ENCODE measurements at places on chromosomes 11 and 22. TPM values are rescaled to one million over a fixed set of nuclear protein-coding genes. Genes with fewer than 3 reads are reported as not detected.

GRCh38 chr11:111982019-111982464 is 43.2 kb upstream of the DLAT start:
- peak overlapping the region; percentile 77 for H3K27ac ChIP-seq
- peak; percentile 63 for DNase-seq
- H3K4me1 ChIP-seq = peaks cover 16% of the 10 kb centered on the region
- peaks cover 4% of the 10 kb centered on the region for H3K27me3 ChIP-seq
- no peaks in the 10 kb centered on the region for H3K36me3 ChIP-seq

DNA sequence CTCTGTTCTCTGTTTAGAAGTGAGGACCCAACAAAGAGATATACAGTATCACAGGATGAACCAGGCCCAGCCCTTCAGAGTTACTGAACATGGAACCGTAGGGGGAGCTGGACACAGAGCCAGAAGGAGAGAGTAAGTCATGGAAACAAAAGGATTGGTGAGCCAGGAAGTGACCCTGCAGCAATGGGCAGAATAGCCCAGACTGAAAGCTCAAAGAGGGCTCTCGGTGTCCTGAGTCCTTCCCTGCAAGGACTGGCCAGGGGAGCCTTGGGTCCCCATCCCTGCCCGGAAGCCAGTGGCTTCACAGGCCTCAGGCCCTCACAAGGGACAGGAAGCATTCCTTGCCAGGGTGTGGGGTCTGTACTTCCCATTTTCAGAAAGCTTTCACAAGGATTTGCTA is 150.6 kb downstream of the SPATA19 start:
- no peaks in the 10 kb centered on the region for H3K4me1 ChIP-seq
- peaks cover 3% of the 10 kb centered on the region for H3K27me3 ChIP-seq
- no peaks in the 10 kb centered on the region for H3K36me3 ChIP-seq
- H3K4me3 ChIP-seq = no peak overlapping the region
- DNase-seq = no peak

GRCh38 chr11:122202951-122203456 is 87.0 kb upstream of the BLID start:
- H3K4me1 ChIP-seq = peaks cover 7% of the 10 kb centered on the region
- H3K4me3 ChIP-seq = no peak overlapping the region
- no peaks in the 10 kb centered on the region for H3K36me3 ChIP-seq
- peak; percentile 79 for DNase-seq

- H3K4me3 ChIP-seq = peak within 1 kb of the TSS; percentile 15
- DNase-seq = peak; percentile 49
- peaks cover 2% of the 10 kb centered on the region for H3K4me1 ChIP-seq
- H3K27ac ChIP-seq = no peak within 1 kb of the TSS
- no peaks in the 10 kb centered on the region for H3K36me3 ChIP-seq
- peaks cover 5% of the 10 kb centered on the region for H3K27me3 ChIP-seq
These were observed at the start of gene PLA2G3 for GRCh38 chr22:31139866-31140716. Gene PLA2G3 (minus strand): TSS chr22:31140508. CDS start chr22:31140354, 154 bp downstream.

DNA sequence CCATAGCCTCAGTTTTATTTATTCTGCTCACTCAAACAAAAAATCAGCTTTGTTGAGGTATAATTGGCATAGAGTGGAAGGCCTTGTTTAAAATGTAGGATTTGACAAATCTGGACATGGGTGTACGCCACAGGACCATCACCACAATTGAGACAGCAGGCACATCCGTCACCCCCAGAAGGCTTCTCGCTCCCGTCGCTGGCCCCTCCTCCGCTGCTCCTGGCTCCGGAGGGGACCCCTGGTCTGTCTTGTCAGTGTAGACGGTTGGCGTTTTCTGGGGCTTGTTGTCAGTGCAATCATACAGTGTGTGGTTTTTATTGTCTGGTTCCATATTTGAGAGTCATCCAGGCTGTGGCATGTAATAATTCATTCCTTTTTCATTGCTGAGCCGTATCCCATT is 97.6 kb downstream of the KCNQ1 start:
- peaks cover 5% of the 10 kb centered on the region for H3K27me3 ChIP-seq
- H3K27ac ChIP-seq = no peak overlapping the region
- H3K4me3 ChIP-seq = no peak overlapping the region
- peaks cover 5% of the 10 kb centered on the region for H3K4me1 ChIP-seq

GRCh38 chr22:39537975-39538374 is 5.4 kb upstream of the RPS19BP1 start:
- H3K27me3 ChIP-seq = peaks cover 3% of the 10 kb centered on the region
- H3K27ac ChIP-seq = no peak overlapping the region
- DNase-seq = no peak
- no peak overlapping the region for H3K4me3 ChIP-seq

DNA sequence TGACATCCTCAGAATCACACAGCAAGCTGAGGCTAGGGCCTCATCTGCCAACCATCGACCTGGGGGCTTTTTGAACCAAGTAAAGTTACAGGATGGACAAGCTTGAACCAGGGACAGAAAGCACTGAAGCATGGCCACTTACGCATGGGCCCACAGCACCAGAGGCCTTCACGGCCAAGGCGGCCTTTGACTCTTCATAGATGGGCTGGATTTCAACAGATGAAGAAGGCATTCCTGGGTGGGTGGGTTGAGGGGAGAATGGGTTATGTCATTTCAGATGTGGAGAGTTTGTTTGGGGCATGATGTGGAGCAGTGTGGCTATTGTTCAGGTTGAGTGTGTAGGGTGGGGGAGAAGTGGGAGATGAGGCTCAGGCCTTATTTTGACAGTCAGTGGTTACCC is 60.2 kb downstream of the LRRC32 start:
- H3K27me3 ChIP-seq = peaks cover 8% of the 10 kb centered on the region
- H3K27ac ChIP-seq = peak overlapping the region; percentile 85
- H3K4me3 ChIP-seq = no peak overlapping the region
- no peak for DNase-seq
- H3K36me3 ChIP-seq = peaks cover 14% of the 10 kb centered on the region
- H3K4me1 ChIP-seq = peaks cover 38% of the 10 kb centered on the region

DNA sequence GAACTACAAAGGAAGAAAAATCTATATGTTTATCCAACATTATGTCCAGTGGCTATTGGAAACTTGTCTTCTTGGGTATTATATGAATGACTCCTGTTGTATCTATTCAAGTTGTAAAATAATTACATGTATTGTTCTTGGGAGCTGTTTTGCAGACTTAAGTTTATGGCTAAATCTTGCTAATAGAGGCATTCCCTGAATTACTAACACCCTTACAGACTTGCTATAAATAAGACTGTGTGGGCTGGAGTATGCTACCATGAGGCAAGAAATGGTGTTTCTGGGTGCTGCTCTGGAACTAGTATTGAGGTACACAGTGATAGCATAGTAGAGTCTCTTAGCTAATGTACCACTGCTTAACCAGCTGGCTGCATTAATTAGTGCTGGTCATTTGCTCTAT is 155.1 kb downstream of the HIPK3 start:
- no peak overlapping the region for H3K4me3 ChIP-seq
- H3K27ac ChIP-seq = no peak overlapping the region
- H3K36me3 ChIP-seq = no peaks in the 10 kb centered on the region
- DNase-seq = no peak

DNA sequence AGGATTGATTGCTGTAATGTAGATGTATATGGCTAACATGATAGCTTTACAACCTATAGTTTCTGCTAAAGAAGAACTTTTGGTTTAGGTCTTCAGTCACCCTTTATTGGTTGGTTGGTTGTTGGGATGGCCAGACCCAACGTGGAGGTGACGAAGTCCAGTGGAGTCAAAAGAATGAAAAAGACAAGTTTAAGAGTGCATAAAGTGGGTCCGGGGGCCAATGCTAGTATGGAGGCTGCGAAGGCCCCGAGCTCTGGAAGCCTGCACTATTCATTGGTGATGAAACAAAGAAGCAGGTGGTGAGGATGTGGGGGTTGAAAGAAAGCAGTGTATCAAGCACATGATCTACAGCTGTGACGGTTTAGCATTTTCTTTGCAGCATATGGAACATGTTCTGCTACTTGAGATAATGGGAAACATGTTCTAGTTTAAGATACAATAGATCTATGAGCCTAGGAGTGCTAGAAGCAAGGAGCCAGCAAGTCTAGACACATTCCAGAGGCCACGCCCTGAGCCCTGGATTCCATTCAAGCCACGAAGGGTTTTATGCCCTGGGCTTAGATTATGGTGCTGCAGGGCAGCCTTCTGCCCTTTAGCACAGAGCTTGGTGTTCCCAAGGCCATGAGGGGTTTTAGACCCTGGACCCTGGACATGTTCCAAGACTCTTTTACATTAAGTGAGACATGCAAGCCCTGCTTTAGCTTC is 6.3 kb downstream of the TCP11L1 start:
- H3K36me3 ChIP-seq = peaks cover 5% of the 10 kb centered on the region
- H3K27me3 ChIP-seq = peaks cover 2% of the 10 kb centered on the region
- no peak overlapping the region for H3K27ac ChIP-seq
- peaks cover 4% of the 10 kb centered on the region for H3K4me1 ChIP-seq
- DNase-seq = no peak

DNA sequence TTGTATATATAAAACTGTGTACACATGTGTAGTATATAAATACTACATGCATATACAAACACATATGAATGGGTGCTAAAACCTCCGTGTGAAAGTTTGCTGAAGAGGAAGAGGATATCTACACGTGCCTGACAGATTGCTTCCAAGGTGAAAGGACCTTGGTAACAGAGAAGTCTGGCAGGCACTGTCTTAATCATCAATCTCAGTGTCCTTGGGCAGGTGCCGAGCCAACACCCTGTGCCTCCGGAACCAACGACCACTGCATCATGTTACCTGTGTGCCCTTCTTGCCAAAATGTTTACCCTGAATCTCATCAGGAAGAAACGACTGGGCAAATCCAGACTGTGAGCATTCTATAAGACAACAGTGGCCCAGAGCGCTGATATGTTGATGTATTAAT is 15.0 kb downstream of the NAP1L4 start:
- no peaks in the 10 kb centered on the region for H3K36me3 ChIP-seq
- H3K27ac ChIP-seq = peak overlapping the region; percentile 14
- no peak overlapping the region for H3K4me3 ChIP-seq
- DNase-seq = no peak
- H3K27me3 ChIP-seq = peaks cover 2% of the 10 kb centered on the region
- H3K4me1 ChIP-seq = peaks cover 3% of the 10 kb centered on the region

DNA sequence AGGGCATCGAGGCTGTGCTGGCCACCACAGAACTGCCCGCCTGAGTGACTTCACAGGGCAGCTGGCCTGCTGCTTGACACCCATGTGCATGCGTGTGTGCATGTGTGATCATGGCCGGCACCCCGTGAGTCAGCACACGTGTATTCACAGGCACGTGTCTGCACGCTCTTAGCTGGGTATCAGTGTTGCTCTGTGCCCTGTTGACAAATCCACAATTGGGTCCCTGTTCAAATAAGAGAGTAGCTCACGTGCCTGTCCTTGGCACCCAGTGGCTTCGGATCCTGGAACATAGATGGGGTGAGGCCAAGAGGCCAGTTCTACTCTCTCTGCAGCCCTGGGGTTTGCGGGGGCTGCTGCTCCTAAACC is 14.0 kb downstream of the B3GAT1 start:
- peaks cover 11% of the 10 kb centered on the region for H3K36me3 ChIP-seq
- H3K4me1 ChIP-seq = peaks cover 46% of the 10 kb centered on the region
- H3K27ac ChIP-seq = no peak overlapping the region
- peak overlapping the region; percentile 38 for H3K4me3 ChIP-seq
- no peak for DNase-seq

GRCh38 chr11:5267033-5267563 is 2.6 kb downstream of the HBE1 start:
- no peak overlapping the region for H3K27ac ChIP-seq
- no peaks in the 10 kb centered on the region for H3K36me3 ChIP-seq
- H3K4me3 ChIP-seq = no peak overlapping the region
- no peaks in the 10 kb centered on the region for H3K27me3 ChIP-seq

DNA sequence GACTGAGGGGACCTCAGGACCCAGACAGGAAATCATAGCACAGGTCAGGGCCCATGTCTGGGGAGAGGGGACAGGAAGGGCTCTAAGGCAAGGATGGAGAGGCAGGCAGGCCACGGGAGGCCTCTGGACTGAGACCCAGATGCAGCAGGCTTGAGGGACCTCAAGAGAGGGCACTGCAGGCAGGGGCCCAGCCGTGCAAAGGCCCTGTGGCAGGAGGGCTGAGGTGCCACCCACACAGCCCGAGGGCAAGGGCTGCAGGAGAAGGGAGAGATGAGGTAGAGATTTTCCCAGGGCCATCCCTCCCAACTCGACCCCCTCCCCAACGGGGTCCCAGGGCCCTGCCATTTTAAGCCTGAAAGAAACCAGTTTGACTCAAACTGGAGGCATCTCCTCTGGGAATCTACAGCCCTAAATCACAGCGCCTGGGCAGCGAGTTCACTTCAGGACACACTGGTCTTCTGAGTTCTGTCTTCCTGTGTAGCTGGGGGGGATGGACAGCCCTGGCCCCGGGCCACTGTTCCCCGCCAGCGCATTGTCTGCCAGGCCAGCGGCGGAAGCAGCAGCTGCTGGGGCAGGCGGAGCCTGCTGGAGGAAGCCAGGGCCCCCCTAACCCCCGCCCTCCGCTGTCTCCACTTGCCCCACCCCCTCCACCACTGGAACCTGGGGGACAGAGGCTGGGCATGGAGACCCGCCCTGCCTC is 20.3 kb upstream of the WNT7B start:
- H3K27me3 ChIP-seq = peaks cover 12% of the 10 kb centered on the region
- H3K4me3 ChIP-seq = no peak overlapping the region
- H3K27ac ChIP-seq = no peak overlapping the region
- H3K36me3 ChIP-seq = no peaks in the 10 kb centered on the region
- no peaks in the 10 kb centered on the region for H3K4me1 ChIP-seq

DNA sequence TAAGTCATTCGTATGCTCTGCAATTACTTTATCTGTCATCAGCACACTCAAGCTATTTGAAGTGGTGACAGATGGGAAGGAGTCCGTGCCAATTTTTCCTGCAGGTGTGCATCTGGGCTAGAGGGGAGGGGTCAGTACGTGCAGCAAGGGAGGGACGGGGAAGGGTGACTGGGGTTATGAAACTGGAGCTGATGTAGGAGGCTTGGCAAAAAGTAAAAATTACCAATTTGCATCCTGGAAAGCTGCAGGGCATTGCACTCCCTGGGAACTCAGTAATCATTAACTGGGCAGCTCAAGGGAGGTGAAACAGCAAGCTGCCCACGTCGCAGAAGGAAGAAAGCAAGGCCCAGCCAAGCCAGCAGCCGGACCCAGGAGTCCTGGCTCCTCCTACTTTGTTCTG is 87.1 kb upstream of the TMEM45B start:
- peaks cover 10% of the 10 kb centered on the region for H3K4me1 ChIP-seq
- DNase-seq = no peak
- H3K27me3 ChIP-seq = peaks cover 6% of the 10 kb centered on the region
- no peak overlapping the region for H3K27ac ChIP-seq
- no peak overlapping the region for H3K4me3 ChIP-seq
- no peaks in the 10 kb centered on the region for H3K36me3 ChIP-seq

- H3K27ac ChIP-seq = peak overlapping the region; percentile 41
- DNase-seq = peak; percentile 18
- peaks cover 4% of the 10 kb centered on the region for H3K4me1 ChIP-seq
- no peak overlapping the region for H3K4me3 ChIP-seq
- H3K27me3 ChIP-seq = peaks cover 5% of the 10 kb centered on the region
- H3K36me3 ChIP-seq = no peaks in the 10 kb centered on the region
These were observed 171.2 kb downstream of the CTTN start for GRCh38 chr11:70569618-70569890.

The CLNS1A gene
- total RNA-seq = 75.5 TPM

The OR51B4 gene
- not detected for total RNA-seq

The SLC25A18 gene
- total RNA-seq = 6.4 TPM

The MACROD1 gene
- total RNA-seq = 12.7 TPM

The CDHR5 gene
- total RNA-seq = not detected

The PTGDR2 gene
- total RNA-seq = 0.32 TPM

The LRP4 gene
- 25.0 TPM for total RNA-seq

The SYCE3 gene
- total RNA-seq = not detected
